H7 (cell line): ENCODE measurements at places on chromosomes 13 and 19. TPM values are rescaled to one million over a fixed set of nuclear protein-coding genes. Genes with fewer than 3 reads are reported as not detected.

GRCh38 chr19:41910240-41910991 is 17.8 kb downstream of the ERFL start:
- DNase-seq, result no peak

Gene KATNAL1
- total RNA-seq, result 12.1 and 12.8 TPM in 2 replicates

Gene ZNF844
- 0.33 and 0.55 TPM in 2 replicates for total RNA-seq

GRCh38 chr13:44413095-44413494 is 39.5 kb downstream of the SERP2 start:
- DNase-seq, result no peak

Gene ZNF586
- total RNA-seq, result 13.4 and 15.4 TPM in 2 replicates

DNA sequence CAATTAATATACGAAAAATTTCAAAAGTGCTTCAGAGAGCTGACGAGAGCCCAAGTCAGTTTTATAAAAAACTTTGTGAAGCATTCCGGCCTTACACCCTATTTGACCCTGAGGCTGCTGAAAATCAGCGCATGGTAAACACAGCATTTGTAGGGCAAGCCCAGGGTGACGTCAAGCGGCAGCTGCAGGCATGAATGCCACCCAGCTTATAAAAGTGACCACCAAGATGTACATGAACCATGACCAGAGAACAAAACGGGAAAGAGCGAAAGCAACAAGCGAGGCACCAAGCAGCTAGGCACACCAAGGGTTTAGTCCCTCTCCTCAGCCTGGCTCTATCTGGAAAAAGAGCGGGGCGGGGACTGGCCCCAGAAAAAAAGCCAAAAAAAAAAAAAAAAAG is 6.0 kb downstream of the SIGLEC11 start:
- DNase-seq, result no peak

- no peak for DNase-seq
These were observed 237.5 kb downstream of the COG6 start for GRCh38 chr13:39892721-39893685.

- no peak for DNase-seq
These were observed 40.1 kb upstream of the PSG9 start for GRCh38 chr19:43309466-43309865.

GRCh38 chr19:45505151-45505995 is 1.9 kb upstream of the VASP start:
- DNase-seq, result no peak

Gene CGB2
- 1.4 TPM in 1 of 2 replicates, not detected in the other for total RNA-seq

Gene ZNF610
- 6.6 and 8.6 TPM in 2 replicates for total RNA-seq

Gene TMEM190
- not detected in 2 replicates for total RNA-seq

DNA sequence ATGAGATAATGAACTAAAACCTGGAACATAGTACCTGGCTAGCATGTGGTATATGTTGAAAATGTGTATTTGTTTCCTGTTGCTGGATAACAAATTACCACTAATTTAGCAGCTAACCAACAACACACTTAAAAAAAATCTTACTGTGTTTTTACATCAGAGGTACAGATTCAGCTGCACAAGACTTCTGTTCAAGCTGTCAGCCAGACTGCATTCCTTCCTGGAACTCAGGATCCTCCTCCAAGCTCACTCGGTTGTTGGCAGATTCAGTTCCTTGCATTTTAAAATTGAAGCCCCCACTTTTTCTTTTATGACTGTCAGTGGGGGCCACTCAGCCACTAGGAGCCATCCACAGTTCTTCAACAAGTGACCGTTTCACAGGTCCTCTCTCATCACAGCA is 246.9 kb upstream of the DACH1 start:
- no peak for DNase-seq

Gene XPO4
- total RNA-seq, result 33.4 and 34.4 TPM in 2 replicates

GRCh38 chr13:89267734-89268133 is 1596.6 kb downstream of the SLITRK5 start:
- DNase-seq, result no peak

DNA sequence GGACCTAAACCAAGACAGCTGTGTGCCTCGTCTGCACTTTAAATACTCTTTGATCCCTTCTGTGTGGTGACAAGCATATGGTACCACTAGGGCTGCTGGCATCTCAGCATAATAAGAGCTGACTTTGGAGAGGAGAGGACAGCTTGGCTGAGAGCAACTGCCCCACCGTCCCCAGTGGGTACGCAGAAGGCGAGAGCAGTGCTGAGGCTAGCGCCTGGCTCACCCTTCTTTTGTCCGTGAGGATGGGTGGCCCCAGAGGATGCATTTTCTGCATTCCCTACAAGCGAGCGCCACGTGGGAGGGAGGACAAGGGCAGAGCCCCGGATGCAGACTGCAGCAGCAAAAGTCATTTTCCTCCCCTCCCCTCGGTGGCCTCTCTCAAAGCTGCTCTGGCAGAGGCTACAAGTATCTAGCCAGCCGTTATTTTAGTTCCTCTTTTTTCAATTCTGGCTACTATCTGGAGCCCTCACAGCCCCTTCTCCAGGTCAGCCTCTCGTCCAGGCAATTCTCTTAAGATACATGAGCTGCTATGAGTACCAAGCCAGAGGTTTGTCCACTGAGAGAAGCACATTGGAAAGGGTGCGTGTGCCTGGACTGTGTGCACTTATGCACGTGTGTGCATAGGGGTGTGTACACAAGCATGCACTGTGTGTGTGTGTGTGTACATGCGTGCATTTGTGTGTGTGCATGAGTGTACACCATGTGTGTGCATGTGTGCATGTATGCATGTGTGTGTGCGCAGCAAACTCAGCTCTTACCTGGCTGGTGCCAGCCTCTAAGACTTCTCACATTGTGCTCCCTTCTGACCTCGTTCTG is 51.3 kb downstream of the RAB20 start:
- DNase-seq, result no peak

Gene ELL
- 16.4 and 17.0 TPM in 2 replicates for total RNA-seq

DNA sequence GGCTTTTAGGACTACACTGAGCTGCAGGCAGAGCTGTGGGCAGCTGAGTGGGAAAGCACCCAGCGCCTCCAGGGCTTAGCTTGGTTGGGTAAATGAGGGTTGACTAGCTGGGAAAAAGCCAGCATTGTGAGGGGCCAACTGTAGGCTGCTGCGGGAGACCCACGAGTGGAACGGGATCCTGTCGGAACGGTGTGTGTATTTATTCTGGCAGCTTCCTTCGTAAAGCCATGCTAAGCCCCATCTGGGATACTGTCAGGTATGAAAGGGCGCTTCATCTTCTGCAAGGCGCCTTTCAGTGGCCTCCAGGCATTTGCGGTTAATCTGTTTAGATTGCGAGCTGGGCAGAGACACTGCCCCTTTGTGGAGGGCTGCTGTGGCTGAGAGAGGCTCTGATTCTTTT is 39.5 kb upstream of the CNMD start:
- no peak for DNase-seq

DNA sequence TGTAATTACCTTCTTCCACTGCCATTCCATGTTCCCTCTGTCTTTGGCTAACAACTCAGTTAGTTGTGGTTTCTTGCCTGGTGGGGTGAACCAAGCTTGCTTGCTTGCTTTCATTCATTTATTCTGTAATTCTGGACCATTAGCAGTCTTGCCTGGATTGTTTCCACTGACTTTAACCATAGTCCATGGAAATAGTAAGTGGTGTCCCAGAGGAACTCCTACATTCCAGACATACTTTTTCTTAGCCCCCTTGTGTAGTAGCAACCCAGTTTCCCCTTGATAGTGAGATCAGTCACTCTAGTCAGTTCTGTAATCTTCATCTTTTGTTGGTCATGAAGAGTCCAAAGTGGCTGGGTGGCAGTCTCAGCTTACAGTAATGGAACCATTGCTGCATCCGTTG is 23.2 kb downstream of the PDS5B start:
- DNase-seq, result no peak

- DNase-seq, result no peak
These were observed 40.5 kb downstream of the TEX26 start for GRCh38 chr13:30972888-30973377.

Gene MATK
- 19.1 and 22.8 TPM in 2 replicates for total RNA-seq

DNA sequence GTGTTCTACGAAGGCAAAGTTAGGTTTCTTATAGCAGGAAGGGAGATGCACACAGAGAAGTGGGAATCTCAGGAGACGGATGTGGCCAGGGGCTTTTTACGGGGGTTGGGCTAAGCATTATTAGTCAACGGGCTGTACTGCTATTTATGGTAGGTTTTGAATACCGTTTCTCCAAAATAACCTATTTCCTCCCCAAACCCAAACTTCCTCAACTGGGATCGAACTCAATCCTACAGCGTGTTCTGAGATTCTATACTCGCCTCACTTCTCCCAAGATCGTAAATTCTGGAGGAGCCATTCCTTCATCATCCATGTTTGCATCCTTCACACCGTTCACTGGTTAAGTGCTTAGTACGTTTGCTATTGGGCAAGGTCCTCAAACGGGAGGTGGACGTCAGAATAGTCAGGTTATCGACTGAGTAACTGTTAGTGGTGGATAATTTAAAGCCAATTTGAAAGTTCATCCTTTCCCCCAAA is 1.2 kb upstream of the TRIM13 start:
- DNase-seq, result peak; percentile 28

Gene SCEL
- not detected in 2 replicates for total RNA-seq

DNA sequence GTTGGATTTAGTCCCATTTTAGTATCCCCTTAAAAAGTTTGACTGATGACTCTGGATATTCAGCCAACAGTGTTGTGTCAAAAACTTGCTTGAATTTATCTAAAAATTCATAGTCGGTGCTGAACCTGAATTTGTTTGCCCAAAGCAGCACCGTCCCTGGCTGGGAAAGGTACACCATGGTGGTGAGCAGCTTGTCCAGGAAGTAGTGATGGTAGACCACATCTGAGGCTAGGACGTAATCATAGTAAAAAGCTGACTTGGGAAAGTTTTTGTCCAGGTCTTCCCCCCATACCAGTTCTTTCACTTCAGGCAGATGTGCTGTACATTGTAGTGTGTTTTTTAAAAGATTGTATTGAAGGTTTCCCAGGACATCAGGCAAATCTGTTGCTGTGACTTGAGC is 8.8 kb downstream of the METTL21C start:
- DNase-seq, result no peak

- DNase-seq, result no peak
These were observed 547.0 kb upstream of the GPC6 start for GRCh38 chr13:92679602-92680001.

GRCh38 chr19:34962687-34963572 is 1.1 kb downstream of the ZNF792 start:
- peak; percentile 37 for DNase-seq

- no peak for DNase-seq
These were observed 76.2 kb upstream of the CSNK1A1L start for GRCh38 chr13:37181620-37182019.

Gene VAV1
- total RNA-seq, result 9.5 and 13.3 TPM in 2 replicates

- DNase-seq, result peak; percentile 19
These were observed 138.9 kb upstream of the RFC3 start for GRCh38 chr13:33678906-33679657.

GRCh38 chr19:47176627-47177090 is 46.0 kb downstream of the SAE1 start:
- no peak for DNase-seq

- no peak for DNase-seq
These were observed 131.7 kb downstream of the UGGT2 start for GRCh38 chr13:95921485-95921884.

DNA sequence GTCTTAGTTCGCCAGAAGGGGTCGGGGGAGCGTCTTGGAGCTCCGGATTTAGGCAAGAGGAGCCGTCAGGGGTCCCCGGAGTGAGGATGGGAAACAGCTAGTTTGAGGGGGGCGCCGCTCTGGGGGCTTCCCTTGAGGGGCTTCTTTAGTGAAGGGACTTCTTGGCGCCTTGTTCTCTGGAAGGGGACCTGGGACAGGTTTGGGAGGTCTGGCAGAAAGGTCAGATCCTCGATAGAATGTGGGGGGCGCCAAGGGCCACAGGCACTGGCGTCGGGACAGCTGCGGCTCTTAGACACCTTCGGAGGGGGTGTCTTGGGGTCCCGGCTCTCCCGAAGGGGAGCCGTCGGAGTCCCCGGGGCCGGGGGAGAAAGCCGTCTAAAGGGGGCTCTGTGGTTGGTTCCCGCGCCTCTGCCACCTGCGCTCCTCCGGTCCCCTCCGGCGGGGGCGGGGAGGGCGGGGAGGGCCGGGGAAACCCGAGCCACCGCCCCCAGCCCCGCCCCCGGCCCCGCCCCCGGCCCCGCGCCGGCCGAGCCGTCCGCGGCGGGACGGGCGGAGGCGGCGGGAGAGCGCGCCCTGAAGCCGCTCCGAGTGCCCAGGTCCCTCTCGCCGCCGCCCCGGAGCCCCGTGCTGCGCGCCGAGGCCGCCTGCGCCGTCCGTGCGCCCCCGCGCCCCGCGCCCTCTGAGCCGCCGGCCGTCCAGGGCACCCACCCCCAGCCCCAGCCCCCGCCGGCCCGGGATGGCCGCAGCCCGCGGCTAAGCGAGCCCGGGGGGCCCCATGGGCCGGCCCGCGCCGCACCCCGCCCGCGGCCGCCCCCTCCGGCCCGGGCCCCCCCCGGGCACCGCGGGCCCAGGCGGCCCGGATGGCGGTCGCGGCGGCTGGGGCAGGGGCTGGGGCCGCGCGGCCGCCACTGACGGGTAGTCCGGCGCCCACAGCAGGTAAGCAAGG is at the start of gene NRTN:
TSS of gene NRTN (plus strand) at position 552 of the 946 bp plus-strand sequence. CDS start 19,099 bp downstream, outside the sequence.
- peak; percentile 98 for DNase-seq

DNA sequence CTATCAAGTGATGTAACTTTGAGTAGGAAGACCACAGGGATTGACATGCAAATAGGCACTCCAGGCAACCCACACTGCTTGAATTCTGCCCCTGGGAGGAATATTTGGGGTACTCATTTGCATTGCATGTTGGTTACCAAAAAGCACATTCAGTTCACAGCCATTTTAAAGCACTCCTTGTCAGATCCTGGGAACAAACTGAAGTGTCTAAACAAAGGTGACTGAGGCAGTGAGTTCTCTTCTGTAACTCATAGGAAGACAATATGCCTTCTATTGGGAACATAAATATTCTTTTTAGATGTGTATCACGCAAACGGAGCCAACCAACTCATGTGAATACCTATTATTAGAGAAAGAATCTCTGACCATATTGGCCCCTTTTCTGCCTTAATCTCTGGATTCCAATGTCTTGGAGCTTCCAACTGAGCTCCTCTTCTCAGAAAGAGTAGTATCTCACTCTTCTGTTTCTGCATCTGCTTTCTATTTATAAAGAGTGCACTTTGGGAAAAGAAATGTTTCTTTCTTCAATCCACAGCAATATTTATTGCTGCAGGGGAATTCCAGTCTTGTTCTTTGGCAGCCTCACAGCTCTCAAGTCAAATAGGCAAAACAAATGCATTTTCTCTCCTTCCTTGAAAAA is 125.7 kb upstream of the NBEA start:
- DNase-seq, result peak; percentile 24

DNA sequence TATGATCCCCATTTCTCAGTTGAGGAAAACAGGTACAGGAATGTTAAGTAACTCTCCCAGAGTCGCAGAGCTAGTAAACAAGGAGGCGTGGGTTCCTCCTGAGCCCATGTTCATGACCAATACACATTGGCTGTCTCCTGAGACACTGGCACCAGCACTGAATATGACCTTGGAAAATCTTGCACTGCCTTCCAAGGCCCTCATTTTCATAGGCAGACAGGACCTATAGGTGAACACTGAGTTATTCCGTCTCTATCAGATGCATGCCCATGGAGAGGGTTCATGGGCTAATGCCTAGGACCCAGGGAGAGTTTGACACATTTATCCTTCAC is 504.8 kb downstream of the RFC3 start:
- DNase-seq, result no peak

Gene NXNL1
- total RNA-seq, result not detected in 2 replicates

- DNase-seq, result no peak
These were observed 1335.3 kb downstream of the EFNB2 start for GRCh38 chr13:105200181-105200580.
